ENCODE measurements at places on chromosomes 16 and 17.

DNA sequence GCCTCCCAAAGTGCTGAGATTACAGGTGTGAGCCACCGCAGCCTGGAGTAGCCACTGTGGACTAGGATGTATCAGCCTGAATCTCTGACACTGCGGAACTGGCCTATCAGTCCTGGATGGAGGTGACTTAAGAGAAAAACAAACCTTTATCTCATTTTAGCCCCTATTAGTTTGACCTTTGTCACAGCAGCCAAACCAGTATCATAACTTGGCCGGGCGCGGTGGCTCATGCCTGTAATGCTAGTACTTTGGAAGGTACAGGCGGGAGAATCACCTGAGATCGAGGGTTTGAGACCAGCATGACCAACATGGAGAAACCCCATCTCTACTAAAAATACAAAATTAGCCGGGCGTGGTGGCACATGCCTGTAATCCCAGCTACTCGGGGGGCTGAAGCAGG, 51.8 kb upstream of the USP7 start:
- DNase-seq, result no peak

DNA sequence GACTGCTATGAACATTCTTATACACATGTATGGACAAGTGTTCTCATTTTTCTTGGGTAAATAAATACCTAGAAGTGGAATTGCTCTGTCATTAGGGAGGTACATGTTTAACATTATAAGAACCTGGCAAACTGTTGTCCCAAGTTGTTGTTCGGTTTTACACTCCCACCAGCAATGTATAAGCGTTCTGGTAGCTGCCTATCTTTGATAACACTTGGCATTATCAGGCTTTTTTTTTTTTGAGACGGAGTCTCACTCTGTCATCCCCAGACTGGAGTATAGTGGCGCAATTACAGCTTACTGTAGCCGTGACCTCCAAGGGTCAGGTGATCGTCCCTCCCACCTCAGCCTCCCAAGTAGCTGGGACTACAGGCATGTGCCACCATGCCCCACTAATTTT, 16.3 kb downstream of the ATAD5 start:
- DNase-seq, result no peak

- no peak for DNase-seq
Measured at GRCh38 chr16:85429776-85430522, 183.2 kb upstream of the GSE1 start.

DNA sequence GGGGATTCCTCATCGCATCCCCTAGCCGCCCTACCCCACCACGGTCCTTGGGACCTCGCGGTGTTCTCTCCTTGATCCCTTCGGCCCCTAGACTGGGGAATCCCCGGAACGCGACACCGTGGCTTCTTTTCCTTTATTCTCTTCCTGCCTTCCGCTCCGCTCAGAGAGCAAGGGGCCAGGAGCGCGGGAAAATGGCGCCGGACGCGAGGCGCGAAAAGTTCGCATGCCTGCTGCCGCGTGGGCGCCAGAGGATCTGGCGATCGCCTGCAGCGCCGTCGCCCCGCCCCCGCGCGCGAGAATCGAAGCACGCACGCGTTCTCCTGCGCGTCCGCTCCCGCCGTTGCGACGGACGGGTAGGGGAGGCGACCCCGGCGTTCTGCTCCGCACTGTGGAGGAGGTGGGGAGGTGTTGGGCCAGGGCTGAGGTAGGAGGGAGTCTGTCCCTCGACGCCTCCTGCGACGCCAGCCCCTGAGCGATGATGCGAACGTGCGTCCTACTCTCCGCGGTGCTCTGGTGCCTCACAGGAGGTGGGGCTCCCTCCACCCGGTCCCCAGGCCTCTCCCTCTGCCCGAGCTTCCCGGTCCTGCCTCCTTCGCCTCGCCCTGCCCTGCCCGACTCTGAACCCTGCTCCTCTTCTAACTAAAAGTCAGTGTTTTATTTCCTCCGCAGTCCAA, at the start of gene ZPBP2:
Gene ZPBP2 (plus strand): TSS at position 323 of the 674 bp plus-strand sequence. CDS start 153 bp downstream, at position 476.
- DNase-seq, result peak; percentile 39

- DNase-seq, result no peak
Measured at GRCh38 chr17:39904990-39905288, 13.5 kb downstream of the GSDMB start.

GRCh38 chr16:65271996-65272395, 150.1 kb upstream of the CDH11 start:
- no peak for DNase-seq

GRCh38 chr16:89615176-89615575, 1.7 kb downstream of the DPEP1 start:
- DNase-seq, result no peak

DNA sequence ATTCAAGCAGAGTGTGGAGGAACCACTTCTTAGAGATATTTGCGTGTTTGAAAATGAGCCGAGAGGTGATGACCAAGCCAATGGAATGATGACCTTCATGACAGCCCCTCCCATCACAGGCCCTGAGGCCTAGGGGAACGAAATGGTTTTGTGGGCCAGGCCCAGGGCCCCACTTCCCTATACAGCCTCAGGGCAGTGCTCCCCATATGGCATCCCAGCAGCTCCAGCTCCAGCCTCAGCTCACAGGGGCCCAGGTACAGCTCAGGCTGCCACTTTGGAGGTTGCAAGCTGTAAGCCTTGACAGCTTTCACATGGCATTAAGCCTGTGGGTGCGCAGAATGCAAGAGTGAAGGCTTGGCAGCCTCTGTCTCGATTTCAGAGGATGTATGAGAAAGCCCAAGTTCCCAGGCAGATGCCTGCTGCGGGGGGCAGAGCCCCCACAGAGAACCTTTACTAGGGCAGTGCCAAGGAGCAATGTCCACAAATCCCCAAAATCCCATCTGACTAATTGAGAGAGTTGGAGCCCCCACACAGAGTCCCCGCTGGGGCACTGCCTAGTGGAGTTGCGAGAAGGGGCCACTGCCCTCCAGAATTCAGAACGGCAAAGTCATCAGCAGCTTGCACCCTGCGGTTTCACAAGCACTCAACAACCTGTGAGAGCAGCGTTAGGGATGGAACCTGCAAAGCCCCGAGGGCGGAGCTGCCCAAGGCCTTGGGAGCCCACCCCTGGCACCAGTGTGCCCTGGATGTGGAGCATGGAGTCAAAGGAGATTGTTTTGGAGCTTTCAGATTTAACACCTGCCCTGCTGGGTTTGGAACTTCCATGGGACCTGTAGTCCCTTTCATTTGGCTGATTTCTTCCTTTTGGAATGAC, 21.2 kb downstream of the CHMP6 start:
- DNase-seq, result no peak

GRCh38 chr17:33987162-33987561, 267.9 kb upstream of the CCL2 start:
- no peak for DNase-seq

DNA sequence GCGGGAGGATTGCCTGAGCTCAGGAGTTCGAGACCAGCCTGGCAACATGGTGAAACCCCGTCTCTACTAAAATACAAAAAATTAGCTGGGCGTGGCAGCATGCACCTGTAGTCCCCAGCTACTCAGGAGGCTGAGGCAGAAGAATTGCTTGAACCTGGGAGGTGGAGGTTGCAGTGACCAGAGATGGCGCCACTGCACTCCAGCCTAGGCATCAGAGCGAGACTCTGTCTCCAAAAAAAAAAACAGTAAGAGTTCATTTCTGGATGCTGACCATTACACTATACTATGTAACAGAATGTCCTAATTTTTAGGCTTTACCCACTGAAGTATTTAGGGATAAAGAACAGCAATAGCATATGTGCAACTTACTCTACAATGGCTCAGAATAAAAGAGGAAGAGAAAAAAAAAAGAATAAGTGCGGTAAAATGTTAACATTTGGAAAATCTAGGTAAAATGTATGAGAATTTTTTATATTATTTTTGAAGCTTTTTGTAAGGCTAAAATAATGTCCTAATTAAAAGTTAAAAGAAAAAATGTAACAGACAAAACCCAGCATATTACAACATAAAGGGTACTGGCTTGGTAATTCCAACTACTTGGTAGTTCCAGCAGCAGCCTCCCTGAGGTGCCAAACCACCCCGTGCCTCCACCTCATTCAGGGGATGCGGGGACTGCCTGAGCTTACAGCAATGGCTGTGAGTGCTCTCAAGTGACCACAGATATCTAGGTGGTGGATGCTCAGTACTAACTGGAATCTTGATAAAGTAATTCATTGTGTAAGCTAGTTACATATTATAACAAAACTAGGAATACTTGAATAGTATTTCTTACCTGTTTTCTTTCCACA, 10.9 kb downstream of the COPS3 start:
- no peak for DNase-seq

DNA sequence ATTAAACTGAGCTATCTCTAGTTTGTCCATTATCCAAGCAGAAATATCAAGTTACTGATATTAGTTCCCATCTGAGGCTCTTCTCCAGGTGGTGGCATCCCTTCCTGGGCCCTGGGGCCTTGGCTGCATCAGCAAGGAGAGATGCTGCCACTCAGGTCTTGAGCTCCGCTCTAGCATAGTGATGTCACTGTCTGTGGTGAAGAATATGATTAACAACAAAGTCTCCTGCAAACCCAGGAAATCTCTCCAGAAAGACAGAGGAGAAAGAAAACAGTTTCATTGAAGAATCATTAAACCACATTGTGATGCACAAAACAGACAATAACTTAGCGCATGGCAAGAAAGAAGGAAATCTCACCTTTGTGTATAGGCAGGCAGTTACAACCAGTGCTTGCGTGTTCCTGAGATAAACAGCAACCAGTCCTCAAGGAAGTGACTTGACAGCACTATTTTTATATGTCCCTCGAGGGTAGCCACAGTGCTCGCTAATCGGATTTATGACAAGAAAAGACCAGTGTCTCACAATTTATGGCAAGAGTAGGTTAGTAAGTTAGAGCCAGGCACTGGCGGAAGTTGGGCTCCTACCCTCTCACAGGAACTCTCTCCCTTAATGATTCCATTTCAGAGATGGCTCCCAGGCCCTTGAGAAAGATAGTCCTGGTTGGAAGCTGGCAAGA, 151.1 kb downstream of the AHSP start:
- no peak for DNase-seq

DNA sequence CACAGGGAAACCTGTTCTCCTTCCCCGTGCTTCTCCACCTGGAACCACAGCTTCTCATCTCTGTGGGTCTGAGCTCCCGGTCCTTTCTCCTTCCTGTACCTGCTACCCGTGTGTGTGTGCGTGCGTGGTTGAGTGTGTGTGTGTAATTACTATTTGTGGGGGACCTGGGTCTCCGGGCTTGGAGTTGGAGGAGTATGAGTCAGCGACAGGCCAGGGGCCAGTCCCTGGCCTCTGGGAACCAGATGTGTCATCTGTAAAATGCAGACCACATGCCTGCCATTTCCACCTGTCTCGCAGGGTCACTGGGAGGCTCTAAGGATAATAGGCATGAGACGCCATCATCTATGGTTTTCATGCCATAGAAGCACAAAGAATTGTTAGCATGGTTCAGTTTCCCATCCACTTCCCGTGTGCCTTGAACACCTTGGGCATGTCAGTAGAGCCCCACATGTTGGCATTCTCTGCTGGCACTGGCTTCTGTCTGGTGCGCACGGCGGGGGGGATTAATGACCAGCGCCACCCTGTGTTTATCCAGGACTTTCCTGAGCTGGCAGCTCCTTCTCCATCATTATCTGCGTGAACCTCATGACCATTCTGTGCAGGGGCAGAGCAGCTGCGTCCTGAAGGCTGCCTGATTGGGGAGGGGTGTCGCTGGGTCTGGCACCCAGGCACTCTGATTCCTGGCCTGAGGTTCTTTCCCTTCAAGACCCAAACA, 1.5 kb downstream of the ZNF205 start:
- no peak for DNase-seq

DNA sequence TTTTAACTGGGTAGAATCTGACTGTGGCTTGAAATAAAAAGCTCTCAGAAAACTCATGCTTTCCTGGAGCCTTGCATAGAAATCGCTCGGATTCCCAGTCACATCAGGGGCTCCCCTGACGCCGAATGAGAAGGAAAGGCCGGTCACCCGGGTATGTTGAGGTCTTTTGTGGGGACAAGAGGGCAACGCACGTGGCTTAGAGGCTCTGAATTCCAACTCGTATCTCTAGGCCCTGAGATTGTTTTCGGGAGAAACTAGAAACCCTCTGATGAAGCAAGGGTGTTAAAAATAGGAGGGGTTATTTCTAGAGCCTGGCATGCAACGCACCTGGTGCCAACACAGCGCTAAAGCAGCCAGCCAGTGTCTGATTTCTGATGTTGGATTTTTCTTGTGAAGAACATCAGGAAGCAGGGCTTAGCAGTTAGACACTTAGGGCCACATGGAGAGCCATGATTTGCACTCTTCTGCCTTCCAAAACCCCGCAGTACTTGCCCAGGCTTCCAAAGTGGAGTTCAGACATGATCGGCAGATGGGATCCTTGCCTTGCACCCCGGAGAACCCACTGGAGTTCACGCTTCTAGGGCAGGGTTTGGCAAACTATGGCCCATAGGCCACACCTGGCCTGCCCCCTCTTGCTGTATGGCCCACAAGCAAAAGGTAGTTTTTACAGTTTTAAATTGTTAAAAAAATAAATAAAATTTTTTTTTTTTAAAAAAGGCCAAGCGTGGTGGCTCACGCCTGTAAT, 12.6 kb downstream of the CACNG1 start:
- DNase-seq, result no peak

DNA sequence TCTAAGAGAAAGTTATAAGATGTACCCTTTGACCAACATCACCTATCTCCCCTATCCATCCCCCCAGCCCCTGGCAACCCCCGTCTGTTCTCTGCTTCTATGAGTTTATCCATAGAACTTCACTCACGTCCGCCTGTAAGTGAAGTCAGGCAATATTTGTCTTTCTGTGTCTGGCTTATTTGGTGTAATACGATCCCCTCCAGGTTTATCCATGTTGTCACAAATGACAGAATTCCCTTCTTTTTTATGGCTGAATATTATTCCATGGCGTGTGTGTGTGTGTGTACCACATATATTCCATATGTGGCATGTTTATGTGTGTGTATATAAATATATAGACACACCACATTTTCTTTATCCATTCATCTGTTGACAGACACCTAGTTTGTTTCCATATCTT, 339.7 kb downstream of the CPPED1 start:
- no peak for DNase-seq

- DNase-seq, result peak; percentile 47
Measured at GRCh38 chr17:14298947-14299279, 2.0 kb upstream of the HS3ST3B1 start.

- DNase-seq, result no peak
Measured at GRCh38 chr17:67312265-67312664, 54.1 kb downstream of the PSMD12 start.

GRCh38 chr17:64358261-64358788, 32.3 kb downstream of the PECAM1 start:
- no peak for DNase-seq

DNA sequence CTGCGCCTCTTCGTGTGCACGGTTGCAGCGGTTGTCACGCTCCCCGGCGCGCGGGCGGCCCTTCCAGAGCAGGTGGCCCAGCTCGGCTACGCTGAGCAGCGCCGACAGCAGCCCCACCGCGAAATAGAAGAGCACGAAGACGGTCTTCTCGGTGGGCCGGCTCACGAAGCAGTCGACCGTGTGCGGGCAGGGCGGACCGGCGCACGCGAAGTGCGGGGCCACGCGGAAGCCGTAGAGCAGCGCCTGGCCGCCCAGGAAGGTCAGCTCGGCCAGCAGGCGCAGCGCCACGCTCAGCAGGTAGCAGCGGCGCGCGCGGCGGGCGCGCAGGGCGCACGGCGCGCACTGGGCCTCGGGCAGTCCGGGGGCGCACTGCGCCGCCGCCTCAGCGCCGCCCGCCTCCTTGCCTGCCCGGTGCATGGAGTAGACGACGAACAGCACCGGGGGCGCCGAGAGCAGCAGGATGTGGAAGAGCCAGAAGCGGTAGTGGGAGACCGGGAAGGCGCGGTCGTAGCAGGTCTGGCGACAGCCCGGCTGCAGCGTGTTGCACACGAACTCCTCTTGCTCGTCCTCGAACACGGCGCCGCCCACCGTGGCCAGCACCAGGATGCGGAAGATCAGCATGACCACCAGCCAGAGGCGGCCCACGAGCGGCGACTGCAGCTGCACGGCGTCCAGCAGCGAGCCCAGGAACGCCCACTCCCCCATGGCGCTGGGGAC, 1.3 kb downstream of the GJD3 start:
- DNase-seq, result peak; percentile 28

GRCh38 chr16:78277321-78278055, 178.0 kb downstream of the WWOX start:
- no peak for DNase-seq

Data from stimulated activated naive CD4-positive, alpha-beta T cell (primary cell).